ENCODE measurements at places on chromosomes 6 and 20. TPM values are rescaled to one million over a fixed set of nuclear protein-coding genes. Genes with fewer than 3 reads are reported as not detected.
A peak's percentile ranks its signal among the peaks of the same experiment; 100 is the strongest.

C6orf141 gene
- total RNA-seq, result 0.75 TPM

DNA sequence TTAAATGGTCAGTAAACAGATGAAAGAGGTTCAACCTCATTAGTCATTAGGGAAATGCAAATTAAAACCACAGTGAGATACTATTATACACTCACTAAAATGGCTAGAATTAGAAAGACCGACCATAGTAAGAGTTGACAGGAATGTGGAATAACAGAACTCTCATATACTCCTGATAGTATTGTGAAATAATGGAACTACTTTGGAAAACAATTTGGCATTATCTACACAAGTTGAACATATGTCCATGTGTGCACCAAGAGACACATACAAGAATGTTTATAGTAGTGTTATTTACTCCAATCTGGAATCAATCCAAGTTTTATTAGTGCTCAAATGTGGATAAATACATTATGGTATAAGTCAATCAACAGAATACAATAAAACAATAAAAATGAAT, 59.6 kb downstream of the AK9 start:
- no peaks in the 10 kb centered on the region for H3K27me3 ChIP-seq
- H3K27ac ChIP-seq, result no peak overlapping the region
- H3K36me3 ChIP-seq, result no peaks in the 10 kb centered on the region
- no peak overlapping the region for H3K4me3 ChIP-seq
- no peaks in the 10 kb centered on the region for H3K4me1 ChIP-seq

DNA sequence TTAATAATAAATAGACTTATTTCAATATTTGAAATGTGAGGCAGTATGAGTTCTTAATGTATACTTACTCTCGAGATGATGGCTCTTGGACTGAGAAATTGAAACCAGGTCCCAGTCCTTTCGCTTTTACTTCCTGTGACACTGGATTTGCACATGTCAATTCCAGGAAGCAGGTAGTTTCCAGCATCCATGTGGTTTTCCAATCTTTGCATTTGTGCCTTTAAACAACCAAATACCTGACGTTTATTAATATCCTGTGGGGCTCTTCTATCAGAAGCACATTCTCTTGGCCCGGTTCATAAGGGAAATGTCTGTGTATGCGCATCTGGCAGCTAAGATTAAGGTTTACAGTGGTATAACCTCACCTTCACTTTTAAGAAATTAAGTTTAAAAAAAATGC, 13.1 kb downstream of the UTRN start:
- no peak overlapping the region for H3K4me3 ChIP-seq
- H3K36me3 ChIP-seq, result peaks cover 10% of the 10 kb centered on the region
- H3K27ac ChIP-seq, result no peak overlapping the region
- H3K4me1 ChIP-seq, result peaks cover 35% of the 10 kb centered on the region
- DNase-seq, result no peak

GRCh38 chr20:6886065-6886729, 118.7 kb downstream of the BMP2 start:
- no peaks in the 10 kb centered on the region for H3K27me3 ChIP-seq
- H3K27ac ChIP-seq, result no peak overlapping the region
- H3K4me1 ChIP-seq, result no peaks in the 10 kb centered on the region
- no peak overlapping the region for H3K4me3 ChIP-seq
- no peaks in the 10 kb centered on the region for H3K36me3 ChIP-seq
- DNase-seq, result no peak

DNA sequence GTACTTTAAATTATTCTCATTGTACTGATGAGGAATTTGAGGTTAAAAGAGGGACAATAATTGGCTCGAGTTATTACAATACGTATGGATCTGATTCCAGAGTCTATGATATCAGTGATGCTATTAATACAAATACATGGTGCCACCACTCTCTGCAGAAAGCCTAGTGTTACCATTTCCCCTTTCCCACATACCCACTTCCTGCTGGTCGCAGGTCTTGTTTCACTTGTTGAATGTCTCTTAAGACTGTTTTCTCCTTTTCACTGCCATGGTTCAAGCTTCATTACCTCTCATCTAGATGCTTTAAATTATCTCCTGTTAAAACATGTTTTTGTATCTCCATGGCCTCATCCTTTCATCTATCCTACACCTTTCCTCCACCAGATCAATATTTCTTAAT, 62.0 kb downstream of the FHL5 start:
- no peaks in the 10 kb centered on the region for H3K4me1 ChIP-seq
- H3K4me3 ChIP-seq, result no peak overlapping the region
- DNase-seq, result no peak

- no peaks in the 10 kb centered on the region for H3K27me3 ChIP-seq
- no peaks in the 10 kb centered on the region for H3K36me3 ChIP-seq
- H3K4me3 ChIP-seq, result no peak overlapping the region
- peak overlapping the region; percentile 72 for H3K27ac ChIP-seq
- peaks cover 16% of the 10 kb centered on the region for H3K4me1 ChIP-seq
These were observed 70.7 kb downstream of the FAM50B start for GRCh38 chr6:3919849-3920248.

DNA sequence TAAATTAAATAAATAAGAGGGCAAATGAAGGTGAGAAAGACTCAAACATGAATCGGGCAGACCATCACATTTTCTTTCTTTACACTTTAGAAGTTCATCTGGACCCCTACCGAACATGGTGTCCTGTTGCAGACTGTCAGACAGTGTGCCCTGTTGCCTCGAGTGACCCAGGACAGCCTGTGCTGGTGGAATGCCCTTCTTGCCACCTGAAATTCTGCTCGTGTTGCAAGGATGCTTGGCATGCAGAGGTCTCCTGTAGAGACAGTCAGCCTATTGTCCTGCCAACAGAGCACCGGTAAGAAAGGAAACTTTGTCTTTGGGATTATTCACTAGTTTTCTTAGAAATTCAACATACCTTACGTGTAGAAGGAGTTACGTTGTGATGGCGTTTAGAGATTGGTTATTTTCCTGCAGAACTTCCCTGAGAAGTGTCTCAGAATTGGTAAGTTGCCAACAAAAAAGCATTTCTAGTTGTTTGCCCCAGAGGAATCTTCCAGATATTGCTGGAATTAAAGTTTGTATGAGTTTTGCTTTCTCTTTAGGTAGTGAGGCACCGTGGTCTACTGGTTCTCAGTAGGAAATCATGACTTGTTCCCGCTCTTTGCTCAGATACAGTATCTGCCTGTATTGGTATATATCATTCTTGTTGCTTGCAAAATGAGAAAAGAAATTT, 70.1 kb downstream of the RNF144B start:
- H3K4me3 ChIP-seq, result no peak overlapping the region
- peaks cover 15% of the 10 kb centered on the region for H3K36me3 ChIP-seq
- no peaks in the 10 kb centered on the region for H3K4me1 ChIP-seq
- no peaks in the 10 kb centered on the region for H3K27me3 ChIP-seq

- no peaks in the 10 kb centered on the region for H3K4me1 ChIP-seq
- H3K4me3 ChIP-seq, result no peak overlapping the region
- DNase-seq, result no peak
- no peak overlapping the region for H3K27ac ChIP-seq
- H3K27me3 ChIP-seq, result no peaks in the 10 kb centered on the region
These were observed 57.8 kb downstream of the PHACTR3 start for GRCh38 chr20:59662161-59662560.

GRCh38 chr20:60627751-60628565, 624.1 kb upstream of the CDH4 start:
- H3K4me1 ChIP-seq, result no peaks in the 10 kb centered on the region
- no peak overlapping the region for H3K4me3 ChIP-seq
- H3K27me3 ChIP-seq, result no peaks in the 10 kb centered on the region
- DNase-seq, result no peak
- no peak overlapping the region for H3K27ac ChIP-seq

DNA sequence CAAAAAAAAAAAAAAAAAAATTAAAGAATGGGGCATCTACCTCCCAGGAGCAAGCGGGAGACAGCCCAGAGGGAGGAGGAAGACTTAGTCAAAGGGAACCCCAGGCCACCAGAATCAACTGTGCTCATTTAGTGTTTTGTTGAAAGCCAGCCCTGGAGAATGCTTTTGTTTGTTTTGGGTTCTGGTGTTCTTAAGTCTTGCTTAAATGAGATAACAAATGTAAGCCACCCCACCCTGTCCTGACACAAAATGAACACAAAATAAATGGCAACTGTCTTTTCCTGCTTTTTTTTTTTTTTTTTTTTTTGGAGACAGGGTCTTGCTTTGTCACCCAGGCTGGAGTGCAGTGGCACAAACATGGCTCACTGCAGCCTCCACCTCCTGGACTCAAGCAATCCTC, 165.0 kb upstream of the JARID2 start:
- H3K27me3 ChIP-seq, result no peaks in the 10 kb centered on the region
- H3K36me3 ChIP-seq, result no peaks in the 10 kb centered on the region
- no peak for DNase-seq
- H3K27ac ChIP-seq, result no peak overlapping the region

GRCh38 chr6:109237077-109237985, 142.0 kb downstream of the CEP57L1 start:
- DNase-seq, result no peak
- H3K4me3 ChIP-seq, result no peak overlapping the region
- H3K36me3 ChIP-seq, result no peaks in the 10 kb centered on the region

DNA sequence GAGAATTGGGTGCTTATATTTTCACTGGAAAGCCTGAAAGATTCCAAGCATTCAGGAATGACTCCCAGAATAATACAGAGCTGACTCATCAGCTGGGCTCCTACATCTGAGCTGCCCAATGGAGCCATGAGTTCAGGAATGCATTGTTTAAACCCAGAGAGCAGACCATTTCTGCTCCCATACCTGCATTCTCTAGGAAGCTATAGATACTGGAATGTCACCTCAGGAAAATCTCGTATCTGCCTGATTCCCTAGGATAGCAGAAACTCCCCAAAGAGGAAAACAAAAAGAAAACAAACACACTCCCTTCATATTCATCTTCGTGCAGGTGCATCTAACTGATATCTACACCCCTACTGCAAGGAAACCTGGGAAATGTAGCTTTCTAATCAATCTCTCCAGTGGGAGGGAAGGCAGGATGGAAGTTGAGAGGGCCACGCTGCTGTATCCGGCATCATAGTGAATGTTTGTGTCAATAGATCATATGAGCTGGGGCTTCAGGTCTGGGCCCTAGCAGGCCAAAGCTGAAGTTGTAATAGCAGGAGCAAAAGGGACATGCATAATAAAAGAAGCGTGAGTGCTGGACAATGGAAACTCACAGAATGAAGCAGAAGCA, 8.2 kb upstream of the SLC2A12 start:
- no peak overlapping the region for H3K4me3 ChIP-seq
- DNase-seq, result no peak
- H3K36me3 ChIP-seq, result no peaks in the 10 kb centered on the region
- peaks cover 45% of the 10 kb centered on the region for H3K4me1 ChIP-seq
- no peak overlapping the region for H3K27ac ChIP-seq

DNA sequence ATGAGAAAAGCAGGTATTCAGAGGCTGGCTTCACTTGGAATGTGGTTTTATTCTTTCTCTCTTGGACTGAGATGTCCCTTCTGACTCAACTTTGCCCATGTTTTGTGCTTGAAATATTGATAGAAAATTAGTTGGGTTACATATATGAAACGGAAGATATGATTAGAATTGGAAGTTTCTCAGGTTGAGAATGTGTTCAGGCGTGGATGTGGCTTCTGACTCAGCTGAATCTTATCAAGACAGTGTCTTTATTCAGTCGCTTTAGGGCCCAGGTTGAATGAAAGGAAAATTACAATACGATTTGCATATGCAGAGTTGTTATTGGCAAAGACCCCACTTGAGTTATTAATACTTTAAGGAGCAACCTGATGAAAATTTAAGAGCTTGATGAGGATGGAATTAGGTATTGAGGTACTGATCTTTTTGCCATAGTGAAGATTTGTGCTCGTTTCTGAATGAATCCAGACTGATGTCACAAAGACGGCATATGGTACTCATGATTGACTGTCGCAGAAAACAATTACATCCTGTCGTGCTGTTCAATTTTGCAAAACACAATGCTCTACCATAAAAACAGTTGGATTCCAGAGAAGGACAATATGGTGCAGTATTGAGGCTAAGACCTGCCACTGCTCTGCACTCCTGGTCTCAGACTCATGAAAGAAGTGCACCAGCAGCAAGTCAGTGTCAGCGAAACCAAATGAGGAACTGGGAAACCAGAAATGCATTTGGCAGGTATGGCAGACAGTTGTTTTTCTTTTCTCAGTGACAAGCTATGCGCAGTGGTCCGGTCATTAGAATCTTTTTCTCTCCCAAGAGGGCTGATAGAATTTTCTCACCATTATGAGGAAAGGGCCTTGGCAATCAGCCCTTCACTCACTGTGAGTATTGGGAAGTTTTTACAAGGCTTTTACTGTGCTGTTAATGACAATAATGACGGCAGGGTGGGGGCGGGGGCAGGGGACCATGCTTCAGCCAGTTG, 158.3 kb downstream of the DOK5 start:
- H3K27ac ChIP-seq, result no peak overlapping the region
- H3K4me1 ChIP-seq, result no peaks in the 10 kb centered on the region
- H3K36me3 ChIP-seq, result no peaks in the 10 kb centered on the region
- no peaks in the 10 kb centered on the region for H3K27me3 ChIP-seq
- no peak for DNase-seq

DNA sequence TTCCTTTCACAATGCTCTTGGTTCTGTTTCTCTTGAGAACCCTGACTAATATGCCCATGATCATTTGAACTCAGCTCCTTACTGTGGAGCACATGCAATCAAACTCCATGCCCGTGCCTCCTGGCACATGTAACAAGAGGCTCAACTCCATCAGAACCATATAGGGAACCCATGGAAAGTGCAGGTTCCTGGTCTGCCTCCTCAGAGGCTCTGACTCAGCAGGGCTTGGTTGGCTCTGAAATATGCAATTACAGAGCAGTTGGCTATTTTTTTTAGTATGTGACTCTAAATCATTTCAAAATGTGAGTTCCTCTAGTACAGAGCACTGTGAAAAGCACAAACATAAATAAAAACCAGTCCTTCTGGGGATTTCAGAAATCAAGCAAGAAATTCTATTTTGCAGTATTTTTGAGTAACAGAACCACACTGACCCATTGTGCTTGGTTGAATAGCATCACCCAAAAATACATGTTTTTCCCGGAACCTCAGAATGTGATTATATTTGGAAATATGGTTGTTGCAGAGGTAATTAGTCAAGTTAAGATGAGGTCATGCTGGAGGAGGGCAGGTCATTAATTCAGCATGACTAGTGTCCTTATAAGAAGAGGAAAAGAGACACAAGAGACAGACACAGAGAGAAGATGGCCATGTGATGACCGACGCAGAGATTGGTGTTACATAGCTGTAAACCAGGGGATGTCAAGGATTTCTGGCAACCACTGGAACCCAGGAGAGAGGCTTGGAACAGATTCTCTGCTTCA, 13.2 kb upstream of the MAP3K4 start:
- no peak overlapping the region for H3K4me3 ChIP-seq
- H3K27ac ChIP-seq, result no peak overlapping the region
- H3K36me3 ChIP-seq, result no peaks in the 10 kb centered on the region
- DNase-seq, result no peak

GRCh38 chr6:14286144-14286543, 168.6 kb downstream of the CD83 start:
- no peak for DNase-seq
- H3K4me1 ChIP-seq, result no peaks in the 10 kb centered on the region
- no peaks in the 10 kb centered on the region for H3K36me3 ChIP-seq

DNA sequence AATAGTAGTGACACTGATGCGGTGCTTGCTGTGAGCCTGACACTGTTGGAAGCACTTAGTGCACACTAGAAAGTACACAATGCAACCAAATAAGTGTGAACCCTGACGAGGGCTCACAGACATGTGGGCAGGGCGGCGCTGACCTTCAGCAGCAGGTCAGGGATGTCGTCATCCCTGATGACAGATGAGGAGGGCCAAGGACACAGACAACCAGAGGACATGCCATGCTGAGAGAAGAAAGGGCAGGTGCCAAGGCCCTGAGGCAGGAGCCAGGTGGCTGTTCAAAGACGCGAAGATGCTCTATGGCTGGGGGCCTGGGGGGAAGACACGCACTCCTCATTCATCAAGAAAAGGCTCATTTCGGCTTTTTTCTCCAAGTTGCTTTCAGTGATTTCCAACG, 176.4 kb upstream of the CST7 start:
- H3K27me3 ChIP-seq, result no peaks in the 10 kb centered on the region
- H3K4me3 ChIP-seq, result no peak overlapping the region
- DNase-seq, result no peak
- no peaks in the 10 kb centered on the region for H3K4me1 ChIP-seq
